ENCODE measurements at places on chromosomes 7 and 10.

GRCh38 chr7:50664937-50665336 is 99.7 kb upstream of the DDC start:
- DNase-seq, result no peak

- no peak for DNase-seq
Observed at GRCh38 chr10:36766415-36766810, 359.0 kb upstream of the ANKRD30A start.

- DNase-seq, result no peak
Observed at GRCh38 chr10:132880128-132880981, 62.0 kb downstream of the CFAP46 start.

- DNase-seq, result no peak
Observed at GRCh38 chr7:40640566-40640965, 505.8 kb downstream of the SUGCT start.

- no peak for DNase-seq
Observed at GRCh38 chr7:92823042-92823441, 13.3 kb downstream of the CDK6 start.

Measured in substantia nigra (tissue), 51 donors.